ENCODE measurements at places on chromosomes 5 and 9. TPM values are rescaled to one million over a fixed set of nuclear protein-coding genes. Genes with fewer than 3 reads are reported as not detected.

TRIM36 gene
- 0.19 TPM for total RNA-seq

- peak; percentile 85 for DNase-seq
Measured at GRCh38 chr9:113614843-113615648, 151.5 kb downstream of the RGS3 start.

GRCh38 chr9:120484162-120484561 is 95.8 kb downstream of the CDK5RAP2 start:
- no peak for DNase-seq

- DNase-seq = no peak
Measured at GRCh38 chr9:97501972-97502221, 431 bp downstream of the TMOD1 start.

OR1L6 gene
- not detected for total RNA-seq

- peak; percentile 97 for DNase-seq
Measured at GRCh38 chr9:37422289-37423104, at the start of gene GRHPR. GRHPR (plus strand) TSS chr9:37422696; CDS start chr9:37422751, 55 bp downstream.

CCNO gene
- total RNA-seq = not detected

GLDC gene
- not detected for total RNA-seq

DNA sequence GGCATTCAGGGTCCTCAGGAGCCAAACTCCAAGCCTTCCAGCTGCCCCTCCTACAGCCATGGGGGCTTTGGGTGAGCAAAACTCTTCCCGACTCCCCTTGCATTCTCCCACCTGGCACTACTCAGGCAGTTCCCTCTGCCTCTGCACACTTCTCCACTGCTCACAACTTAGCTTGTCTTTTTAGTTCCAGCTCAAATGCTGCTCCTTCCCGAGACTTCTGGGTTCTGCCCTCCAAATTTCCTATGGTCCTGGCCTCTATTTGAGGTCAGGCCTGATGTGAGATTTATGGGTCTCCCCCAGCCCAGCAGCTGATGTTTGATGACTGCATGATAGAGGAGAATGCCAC is 5.7 kb upstream of the SLC25A48 start:
- no peak for DNase-seq

DNA sequence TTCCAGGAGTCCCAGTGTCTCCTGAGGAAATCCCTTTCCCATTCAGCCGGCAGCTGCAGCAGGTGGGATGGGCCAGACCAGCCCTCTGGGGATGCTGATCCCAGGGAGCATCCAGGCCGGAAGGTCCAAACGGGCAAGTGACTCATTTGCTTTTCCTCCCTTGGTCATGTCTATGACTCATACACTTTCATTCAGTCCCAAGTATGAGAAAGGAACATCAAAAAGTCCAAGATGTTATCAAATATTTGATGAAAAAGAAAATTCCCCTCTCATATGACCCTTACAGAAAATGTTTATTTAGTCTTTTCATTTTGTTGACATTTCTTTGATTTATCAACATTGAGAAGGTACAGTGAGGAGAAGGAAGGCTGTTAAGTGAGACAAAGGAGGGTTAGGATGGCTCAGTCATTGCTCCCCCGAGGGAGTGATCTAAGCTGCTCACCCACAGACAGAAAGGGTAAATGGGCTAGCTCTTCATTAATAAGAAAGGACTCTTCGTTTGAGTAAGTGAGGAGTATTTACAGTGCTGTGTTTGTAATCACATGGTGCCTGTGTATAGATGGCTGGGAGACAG is 117.6 kb upstream of the ANKRD55 start:
- DNase-seq = peak; percentile 80
